ENCODE measurements at places on chromosomes 2 and 18.

GRCh38 chr2:187617120-187617519 is 62.9 kb upstream of the TFPI start:
- no peak for DNase-seq

- DNase-seq = no peak
Measured at GRCh38 chr18:79385708-79386341, 9.9 kb upstream of the NFATC1 start.

DNA sequence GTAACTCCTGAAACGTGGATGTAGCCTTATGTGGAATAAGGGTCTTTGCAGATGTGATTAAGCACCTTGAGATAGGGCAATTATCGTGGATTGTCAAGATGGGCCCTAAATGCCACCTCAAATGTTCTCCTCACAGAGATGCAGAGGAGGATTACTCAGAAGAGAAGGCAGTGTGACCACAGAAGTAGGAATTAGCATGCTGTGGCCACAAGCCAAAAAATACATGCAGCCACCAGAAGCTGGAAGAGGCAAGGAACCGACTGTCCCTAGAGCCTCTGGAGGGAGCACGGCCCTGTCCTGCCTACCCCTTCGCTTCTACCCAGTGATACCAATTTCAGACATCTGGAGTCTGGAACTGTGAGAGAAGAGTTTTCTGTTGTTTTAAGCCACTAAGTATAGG is 47.3 kb upstream of the MGAT5 start:
- no peak for DNase-seq

DNA sequence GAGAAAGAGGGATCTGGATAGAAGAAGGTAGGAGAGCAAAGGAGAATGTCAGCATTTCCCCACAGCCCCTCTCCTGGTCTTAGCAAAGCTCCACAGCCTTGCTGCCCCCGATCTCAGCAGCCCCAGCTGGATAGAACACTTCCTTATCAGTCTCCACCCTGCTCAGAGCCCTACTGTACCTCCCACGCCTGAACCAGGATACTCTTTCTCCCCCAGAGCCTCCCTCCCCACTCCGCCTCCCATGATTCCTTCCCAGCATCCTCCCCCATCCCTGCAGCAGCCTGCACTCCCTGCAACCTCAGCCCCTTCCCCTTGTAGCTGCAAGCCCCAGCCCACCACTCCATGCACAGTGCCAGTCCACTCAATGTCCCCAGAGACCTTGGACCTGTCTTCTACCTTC is 25.8 kb downstream of the PLB1 start:
- DNase-seq = no peak

GRCh38 chr2:16656784-16657391 is 8.7 kb downstream of the CYRIA start:
- DNase-seq = peak; percentile 63

DNA sequence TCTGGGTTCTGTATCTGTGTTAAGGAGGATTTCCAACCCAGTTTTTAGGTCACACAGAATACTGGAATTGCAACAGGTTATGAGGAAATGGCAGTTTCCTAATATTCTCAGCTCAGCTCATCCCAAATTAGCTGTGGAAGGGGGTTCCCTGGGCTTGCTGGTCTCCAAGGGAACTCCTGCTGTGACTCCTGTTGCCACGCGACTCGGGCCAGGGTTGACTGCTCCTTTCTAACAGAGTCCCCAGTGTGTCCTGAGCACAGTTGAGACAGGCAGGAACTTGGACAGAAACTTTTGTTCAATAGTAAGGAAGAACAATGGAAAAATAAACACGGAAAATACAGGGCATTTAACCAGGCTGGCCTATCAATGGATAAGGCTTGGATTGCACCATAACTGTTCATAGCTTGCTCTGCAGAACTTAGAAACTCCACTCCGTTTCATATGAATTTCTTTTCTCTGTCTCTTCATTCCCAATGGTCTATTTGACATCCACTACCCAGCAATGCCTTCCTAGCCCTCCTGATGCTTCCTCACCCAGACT is 3.8 kb upstream of the ROCK2 start:
- DNase-seq = no peak

DNA sequence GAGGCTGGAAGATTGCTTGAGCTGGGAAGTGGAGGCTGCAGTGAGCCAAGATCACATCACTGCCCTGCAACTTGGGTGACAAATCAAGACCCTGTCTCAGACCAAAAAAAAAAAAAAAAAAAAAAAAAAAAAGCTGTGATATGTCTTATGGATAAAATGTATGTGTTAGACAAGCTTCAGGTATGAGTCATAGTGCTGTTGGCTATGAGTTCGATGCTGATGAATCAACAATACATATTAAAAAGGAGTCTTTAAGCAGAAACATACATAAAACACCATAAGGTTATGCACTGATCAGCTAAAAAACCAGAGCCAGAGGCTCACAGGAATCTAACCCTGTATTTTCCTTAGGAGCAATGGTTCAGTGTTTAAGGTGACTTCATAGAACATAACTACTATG is 332.3 kb downstream of the NCKAP5 start:
- DNase-seq = no peak

Data from ACHN (cell line).